ENCODE measurements at places on chromosomes 16 and 17. TPM values are rescaled to one million over a fixed set of nuclear protein-coding genes. Genes with fewer than 3 reads are reported as not detected.

BCL6B gene
- 31.4 TPM for total RNA-seq

PLEKHG4 gene
- 2.5 TPM for total RNA-seq

NPIPB5 gene
- total RNA-seq = 352 TPM

GALR2 gene
- not detected for total RNA-seq

ZG16 gene
- total RNA-seq = not detected

PABPN1L gene
- total RNA-seq = not detected

All from aorta (tissue), 5 donors.